Psoas muscle (tissue), 8 donors: ENCODE measurements at places on chromosomes 4 and X. TPM values are rescaled to one million over a fixed set of nuclear protein-coding genes. Genes with fewer than 3 reads are reported as not detected.

DNA sequence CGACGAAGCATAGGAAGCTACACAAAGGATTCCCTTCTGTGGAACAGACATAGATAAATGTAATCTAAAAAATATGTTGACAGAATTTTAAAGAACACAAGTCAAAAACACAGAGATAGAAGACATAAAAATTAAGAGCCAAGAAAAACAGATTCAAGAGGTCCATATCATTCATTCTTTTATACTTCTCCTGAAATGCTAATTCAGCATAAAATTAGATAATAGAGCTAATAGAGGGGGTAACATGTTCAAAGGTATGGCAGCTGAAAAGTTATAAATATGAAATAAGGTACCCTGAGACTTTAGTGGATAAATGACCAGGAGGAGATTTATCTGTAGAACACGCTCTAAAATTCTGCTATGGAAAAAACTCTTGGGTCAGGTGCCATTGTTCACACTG lies 37.4 kb upstream of the PRSS48 start:
- DNase-seq = no peak
- no peak overlapping the region for H3K27ac ChIP-seq
- no peaks in the 10 kb centered on the region for H3K4me1 ChIP-seq
- H3K36me3 ChIP-seq = no peaks in the 10 kb centered on the region
- H3K27me3 ChIP-seq = no peaks in the 10 kb centered on the region
- H3K4me3 ChIP-seq = no peak overlapping the region

SPANXN3 gene
- total RNA-seq = not detected

DNA sequence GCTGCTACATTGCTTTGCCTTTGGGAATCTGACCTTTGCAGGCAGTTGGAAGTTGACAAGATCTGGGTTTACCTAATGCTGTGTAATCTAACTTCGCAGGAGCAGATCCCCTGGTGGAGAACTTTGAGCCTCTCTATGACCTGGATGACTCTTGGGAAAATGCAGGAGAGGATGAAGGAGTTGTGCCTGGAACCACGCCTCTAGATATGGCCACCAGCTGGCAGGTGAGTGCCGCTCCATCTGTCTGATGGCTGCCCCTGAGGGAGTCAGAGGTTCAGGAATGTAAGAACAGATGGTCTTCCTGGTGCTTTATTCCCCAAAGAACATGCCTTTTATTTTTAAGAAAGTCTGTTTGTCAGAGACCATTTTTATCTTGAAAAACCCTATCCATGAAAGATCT lies 109.3 kb downstream of the NFKB1 start:
- no peak overlapping the region for H3K27ac ChIP-seq
- no peak overlapping the region for H3K4me3 ChIP-seq
- H3K4me1 ChIP-seq = no peaks in the 10 kb centered on the region
- H3K27me3 ChIP-seq = no peaks in the 10 kb centered on the region
- DNase-seq = no peak
- peaks cover 22% of the 10 kb centered on the region for H3K36me3 ChIP-seq

- H3K4me3 ChIP-seq = no peak overlapping the region
- no peak overlapping the region for H3K27ac ChIP-seq
- no peak for DNase-seq
Measured at GRCh38 chr4:13541176-13541604, 3.1 kb downstream of the NKX3-2 start.

ZAR1 gene
- total RNA-seq = not detected

DNA sequence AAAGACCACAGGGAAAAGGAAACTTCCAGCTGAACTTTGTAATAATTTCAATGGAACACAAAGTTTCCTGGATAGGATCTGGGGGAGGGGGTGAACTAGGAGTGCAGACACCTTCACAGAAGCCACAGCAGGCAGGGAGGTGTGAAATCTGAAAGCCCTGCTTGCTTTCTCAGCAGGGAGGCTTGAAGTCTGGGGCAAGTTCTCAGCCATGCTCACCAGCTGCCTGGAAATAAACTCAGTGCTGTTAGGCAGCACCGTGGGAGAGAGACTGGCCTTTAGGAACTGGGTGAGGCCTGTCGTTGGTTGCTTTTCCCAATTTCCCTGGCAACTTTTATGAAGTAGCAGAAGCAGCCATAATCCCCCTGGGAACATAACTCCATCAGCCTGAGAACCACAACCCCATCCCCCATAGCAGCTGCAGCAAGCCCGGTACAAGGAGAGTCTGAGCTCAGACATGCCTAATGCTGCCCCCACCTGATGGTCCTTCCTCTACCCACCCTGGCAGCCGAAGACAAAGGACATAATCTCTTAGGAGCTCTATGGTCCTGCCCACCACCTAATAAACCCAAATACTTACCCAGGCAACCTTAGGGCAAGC lies 39.2 kb upstream of the NMU start:
- no peak overlapping the region for H3K27ac ChIP-seq
- H3K27me3 ChIP-seq = peaks cover 2% of the 10 kb centered on the region
- no peak for DNase-seq
- H3K4me3 ChIP-seq = no peak overlapping the region

DNA sequence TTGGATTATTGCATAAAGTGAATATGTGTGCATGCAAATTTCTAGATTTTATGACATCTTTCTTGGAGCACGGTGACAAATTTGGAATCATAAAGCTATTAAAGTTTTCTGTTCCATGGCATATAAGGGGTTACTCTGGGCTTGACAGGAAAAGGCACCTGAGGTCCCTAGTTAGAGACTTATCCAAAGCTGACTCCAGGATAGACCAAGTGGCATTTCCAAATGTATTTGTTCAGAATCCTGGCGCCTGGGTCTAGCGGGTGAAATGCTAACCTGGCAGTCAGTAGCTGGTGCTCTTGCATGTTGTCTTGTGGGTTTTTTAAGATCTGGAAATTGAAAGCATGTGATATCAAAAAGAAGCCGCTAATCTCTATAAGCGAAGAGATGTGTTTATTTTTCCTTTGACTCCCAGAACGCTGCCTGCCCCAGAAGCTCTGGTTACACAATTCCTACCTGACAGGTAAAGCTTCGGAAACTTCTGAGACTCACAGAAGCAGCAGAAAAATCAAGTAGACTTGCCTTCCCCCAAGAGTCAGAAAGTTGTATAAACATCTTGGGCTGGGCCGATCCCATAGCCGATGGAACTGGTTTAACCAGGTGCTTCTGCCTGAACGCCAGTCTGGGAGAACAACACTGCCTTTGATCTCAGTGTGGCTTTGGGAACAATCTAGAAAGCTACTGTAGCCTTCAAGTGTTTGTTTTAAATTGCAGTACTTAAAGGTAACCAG lies 12.9 kb upstream of the ZCCHC4 start:
- no peak for DNase-seq
- H3K36me3 ChIP-seq = no peaks in the 10 kb centered on the region
- H3K4me3 ChIP-seq = no peak overlapping the region
- H3K27me3 ChIP-seq = peaks cover 9% of the 10 kb centered on the region
- H3K4me1 ChIP-seq = no peaks in the 10 kb centered on the region

- no peak overlapping the region for H3K27ac ChIP-seq
- H3K4me1 ChIP-seq = no peaks in the 10 kb centered on the region
- H3K27me3 ChIP-seq = no peaks in the 10 kb centered on the region
- H3K4me3 ChIP-seq = no peak overlapping the region
- no peak for DNase-seq
- no peaks in the 10 kb centered on the region for H3K36me3 ChIP-seq
Measured at GRCh38 chrX:12426420-12426819, 288.1 kb downstream of the FRMPD4 start.

JCHAIN gene
- total RNA-seq = 3.0 TPM

DNA sequence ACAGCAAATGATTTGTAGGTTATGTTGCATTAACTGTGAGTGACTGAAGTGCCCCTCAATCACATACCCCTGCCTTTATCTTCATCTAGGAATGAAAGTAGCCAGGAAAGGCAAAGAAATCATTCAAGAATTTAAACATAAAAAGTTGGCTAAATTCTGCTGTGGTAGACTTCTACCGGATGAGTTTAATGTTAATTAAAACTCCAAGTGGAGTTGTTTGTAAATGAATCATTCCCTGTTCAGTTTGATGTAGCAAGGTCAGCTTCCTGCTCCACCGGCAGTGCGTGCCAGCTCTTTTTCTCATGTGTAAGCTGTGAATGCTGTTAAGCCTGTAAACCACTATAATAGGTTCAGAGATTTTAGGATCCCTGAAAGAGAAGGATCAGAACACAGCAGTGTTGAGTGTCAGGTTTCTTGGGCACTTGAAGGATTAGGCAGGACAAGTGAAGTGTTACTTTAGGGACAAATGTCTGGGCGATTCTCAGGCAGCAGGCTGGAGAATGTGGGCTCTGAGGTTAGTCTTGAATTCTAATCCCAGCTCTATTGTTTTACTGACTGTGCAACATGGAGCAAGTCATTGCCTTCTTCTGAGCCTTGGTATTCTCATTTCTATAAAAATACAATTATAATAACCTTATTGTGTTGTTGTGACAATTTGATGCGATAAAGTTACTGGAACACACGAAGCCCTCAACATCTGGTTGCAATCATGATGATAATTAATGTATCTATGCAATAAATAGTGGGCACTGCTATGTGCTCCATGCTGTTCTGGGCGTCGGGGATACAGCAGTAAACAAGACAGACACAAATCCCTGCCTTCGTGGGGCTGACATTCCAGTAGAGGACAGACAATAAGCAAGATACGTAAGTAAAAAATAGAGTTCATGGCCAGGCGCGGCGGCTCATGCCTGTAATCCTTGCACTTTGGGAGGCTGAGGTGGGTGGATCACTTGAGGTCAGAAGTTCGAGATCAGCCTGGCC lies 112.0 kb downstream of the SHROOM3 start:
- H3K4me1 ChIP-seq = no peaks in the 10 kb centered on the region
- H3K4me3 ChIP-seq = no peak overlapping the region
- H3K27me3 ChIP-seq = no peaks in the 10 kb centered on the region
- DNase-seq = no peak
- no peak overlapping the region for H3K27ac ChIP-seq

DNA sequence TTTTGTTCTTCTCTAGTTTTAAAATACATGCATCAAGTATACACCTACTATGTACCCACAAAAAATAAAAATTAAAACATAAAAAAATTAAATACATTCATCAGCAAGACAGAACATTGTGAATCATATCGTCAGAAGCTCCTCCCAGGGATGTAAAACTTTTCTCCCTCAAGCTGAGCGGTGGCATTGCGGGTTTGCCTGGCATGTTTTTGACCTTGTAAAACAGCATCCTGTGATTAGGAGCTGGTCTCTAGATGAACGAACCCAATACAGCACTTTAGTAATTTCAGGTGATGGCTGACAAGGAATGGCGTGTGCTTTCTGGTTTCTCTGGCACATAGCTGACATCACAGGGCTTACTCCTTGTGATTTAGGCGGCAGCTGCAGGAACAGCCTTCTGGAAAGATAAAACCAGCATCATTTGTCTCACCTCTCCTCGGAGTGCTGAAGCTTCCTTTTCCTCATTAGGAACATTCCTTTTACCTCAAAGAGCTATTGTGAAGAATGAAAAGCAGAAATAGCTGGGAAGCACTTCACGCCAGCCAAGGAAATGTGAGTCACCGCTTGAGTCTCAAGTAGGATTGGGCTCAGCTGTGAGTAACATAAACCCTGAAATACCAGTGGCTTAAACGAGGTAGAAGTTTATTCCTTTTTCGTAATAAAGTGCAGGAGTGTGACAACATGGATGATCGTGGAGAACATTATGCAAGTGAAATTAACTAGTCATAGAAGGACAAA lies 44.3 kb downstream of the NYX start:
- no peaks in the 10 kb centered on the region for H3K36me3 ChIP-seq
- H3K27ac ChIP-seq = peak overlapping the region; percentile 4
- no peaks in the 10 kb centered on the region for H3K4me1 ChIP-seq
- H3K27me3 ChIP-seq = peaks cover 17% of the 10 kb centered on the region
- peak; percentile 21 for DNase-seq

SLC30A9 gene
- total RNA-seq = 38.8 TPM

TBC1D8B gene
- total RNA-seq = 2.2 TPM

DNA sequence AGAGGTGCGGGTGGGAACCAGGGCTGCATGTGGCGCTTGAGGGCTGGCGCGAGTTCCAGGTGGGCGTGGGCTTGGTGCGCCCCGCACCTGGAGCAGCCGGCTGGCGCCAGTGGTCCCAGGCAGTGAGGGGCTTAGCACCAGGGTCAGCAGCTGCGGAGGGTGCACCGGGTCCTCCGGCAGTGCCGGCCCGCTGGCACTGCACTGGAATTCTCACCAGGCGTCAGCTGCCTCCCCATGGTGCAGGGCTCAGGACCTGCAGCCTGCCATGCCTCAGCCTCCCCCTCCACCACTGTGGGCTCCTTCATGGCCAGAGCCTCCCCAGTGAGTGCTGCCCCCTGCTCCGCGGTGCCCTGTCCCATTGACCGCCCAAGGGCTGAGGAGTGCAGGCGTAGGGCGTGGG lies 174.0 kb downstream of the ADAM29 start:
- no peak overlapping the region for H3K4me3 ChIP-seq
- H3K27ac ChIP-seq = no peak overlapping the region
- no peak for DNase-seq
- no peaks in the 10 kb centered on the region for H3K4me1 ChIP-seq
- H3K27me3 ChIP-seq = no peaks in the 10 kb centered on the region
- no peaks in the 10 kb centered on the region for H3K36me3 ChIP-seq

DNA sequence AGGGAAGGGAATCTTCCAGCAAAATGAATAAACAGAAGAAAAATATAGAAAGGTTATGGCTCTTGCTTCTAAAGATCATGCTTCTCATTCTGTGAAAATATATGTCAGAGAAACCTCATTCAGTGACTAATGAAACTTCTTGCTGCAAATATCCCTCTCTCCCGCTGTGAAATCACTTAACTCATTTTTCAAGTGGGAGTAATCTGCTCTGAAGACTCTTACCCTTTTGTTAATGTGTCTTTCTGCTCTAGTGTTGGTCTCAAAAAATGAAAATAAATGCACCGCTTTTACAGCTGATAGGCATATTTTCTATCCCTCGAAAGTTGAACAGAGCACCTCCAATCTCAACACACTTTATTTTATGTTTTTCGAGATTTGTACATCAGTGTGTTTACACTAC lies 252.3 kb downstream of the NLGN4X start:
- no peak overlapping the region for H3K27ac ChIP-seq
- H3K36me3 ChIP-seq = no peaks in the 10 kb centered on the region
- H3K4me3 ChIP-seq = no peak overlapping the region
- DNase-seq = no peak
- no peaks in the 10 kb centered on the region for H3K27me3 ChIP-seq

AWAT2 gene
- total RNA-seq = not detected

DNA sequence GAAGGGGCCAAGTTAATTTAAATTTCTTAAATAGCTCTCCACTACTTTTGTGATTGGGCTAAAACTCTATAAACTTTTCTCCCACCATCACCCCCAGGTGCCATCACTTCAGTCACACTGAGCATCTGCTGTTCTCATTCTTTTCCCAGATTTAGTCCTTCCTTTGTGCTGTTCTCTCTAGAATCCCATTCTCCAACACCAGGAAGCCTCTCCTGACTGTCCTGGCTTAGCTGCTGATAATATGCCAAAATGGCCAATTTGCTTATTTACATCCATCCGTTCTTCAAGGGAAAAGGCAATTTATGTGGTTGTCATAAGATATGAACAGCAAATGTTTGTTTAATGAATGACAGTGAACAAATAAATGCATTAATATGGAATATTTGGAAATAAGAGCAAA lies 44.1 kb downstream of the FGFBP1 start:
- peaks cover 2% of the 10 kb centered on the region for H3K27me3 ChIP-seq
- H3K4me1 ChIP-seq = no peaks in the 10 kb centered on the region
- no peak for DNase-seq

PLXNB3 gene
- total RNA-seq = 0.81 TPM
